ENCODE measurements at places on chromosomes 4 and X.
A peak's percentile ranks its signal among the peaks of the same experiment; 100 is the strongest.

DNA sequence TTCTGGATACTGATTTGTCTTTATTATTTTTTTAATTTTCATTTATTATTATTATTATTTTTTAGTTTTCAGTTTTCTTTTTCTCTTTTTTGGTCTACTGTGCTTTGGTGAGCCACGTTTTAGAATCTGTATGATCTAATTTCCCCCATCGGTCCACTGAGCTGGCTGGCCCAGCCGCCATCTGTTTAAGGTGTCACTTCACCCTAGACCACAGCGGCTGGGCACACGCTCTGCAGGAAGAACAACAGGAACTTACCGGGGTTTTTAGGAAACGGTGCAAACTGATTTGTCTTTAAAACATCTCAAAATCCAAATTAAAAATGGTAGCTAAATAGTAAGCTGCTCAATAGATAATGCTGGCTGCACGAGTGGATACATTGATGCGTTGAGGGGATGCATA, 48.8 kb upstream of the AMOT start:
- no peak for DNase-seq

GRCh38 chr4:32340591-32340990, 1620.4 kb downstream of the PCDH7 start:
- DNase-seq: no peak

GRCh38 chr4:30821275-30821674, 101.1 kb downstream of the PCDH7 start:
- DNase-seq: no peak

DNA sequence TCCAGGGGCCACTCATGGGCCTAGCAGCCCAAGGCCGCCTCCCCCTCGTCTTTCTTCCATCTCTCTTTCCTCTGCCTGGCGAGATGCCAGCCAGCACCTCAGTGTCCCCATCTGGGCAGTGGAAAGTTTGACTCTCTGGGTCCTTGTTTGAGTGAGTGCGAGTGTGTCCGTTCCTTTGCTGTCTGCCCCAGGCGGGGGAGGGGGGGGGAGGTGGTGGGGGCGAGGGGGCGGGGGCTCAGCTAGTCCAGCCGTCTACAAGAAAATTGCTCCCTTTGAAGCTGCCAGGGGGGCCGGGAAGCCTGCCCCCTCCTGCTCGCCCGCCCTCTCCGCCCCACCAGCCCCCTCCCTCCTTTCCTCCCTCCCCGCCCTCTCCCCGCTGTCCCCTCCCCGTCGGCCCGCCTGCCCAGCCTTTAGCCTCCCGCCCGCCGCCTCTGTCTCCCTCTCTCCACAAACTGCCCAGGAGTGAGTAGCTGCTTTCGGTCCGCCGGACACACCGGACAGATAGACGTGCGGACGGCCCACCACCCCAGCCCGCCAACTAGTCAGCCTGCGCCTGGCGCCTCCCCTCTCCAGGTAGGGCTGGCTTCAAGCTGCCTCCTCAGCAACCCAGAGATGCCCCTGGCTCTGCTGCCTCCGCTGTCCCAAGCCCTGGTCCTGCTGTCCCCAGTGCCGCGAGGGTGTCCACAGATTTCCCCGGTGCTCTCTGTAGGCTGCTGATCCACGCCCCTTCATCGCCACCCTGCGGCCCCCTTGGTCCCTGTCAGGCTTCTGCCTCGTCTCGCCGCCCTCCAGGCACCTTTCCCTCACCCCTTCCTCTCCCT, at the start of gene BGN:
Gene BGN, plus strand, starts transcription at position 440 of the 821 bp plus-strand sequence. CDS start 9,652 bp downstream, outside the sequence.
- DNase-seq: no peak

- DNase-seq: peak; percentile 56
Measured at GRCh38 chr4:3201718-3202702, 46.9 kb upstream of the MSANTD1 start.

GRCh38 chrX:129641469-129641868, 13.3 kb downstream of the APLN start:
- no peak for DNase-seq

GRCh38 chr4:19983072-19983471, 268.6 kb upstream of the SLIT2 start:
- DNase-seq: no peak

GRCh38 chrX:154040307-154040756, 20.6 kb upstream of the IRAK1 start:
- DNase-seq: no peak

GRCh38 chr4:150722908-150723362, 141.0 kb downstream of the MAB21L2 start:
- DNase-seq: no peak

- no peak for DNase-seq
Measured at GRCh38 chr4:25769251-25769650, 93.5 kb downstream of the SEL1L3 start.

GRCh38 chr4:74453037-74453635, 8.2 kb downstream of the AREG start:
- DNase-seq: no peak

GRCh38 chrX:151346931-151347543, 50.0 kb upstream of the VMA21 start:
- DNase-seq: no peak

DNA sequence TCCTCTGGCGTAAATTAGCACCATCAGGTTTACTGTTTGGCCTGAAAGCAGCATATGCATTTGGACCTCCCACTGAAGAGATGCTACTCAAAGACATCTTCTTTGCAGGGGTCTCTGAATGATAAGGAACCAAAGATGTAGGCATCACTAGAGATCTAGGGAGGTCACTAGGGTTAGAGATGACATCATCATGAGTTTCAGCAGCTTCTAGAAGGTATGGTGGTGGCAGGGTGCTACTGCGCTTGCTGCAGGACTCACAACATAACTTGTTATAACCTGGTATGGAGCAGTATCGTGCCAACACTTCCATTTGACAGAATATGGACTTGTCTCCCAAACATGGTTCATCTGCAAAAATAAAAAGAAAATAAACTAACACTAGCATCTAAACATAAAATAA, 251.6 kb downstream of the NPFFR2 start:
- no peak for DNase-seq

GRCh38 chr4:109877400-109877799, 29.5 kb downstream of the LRIT3 start:
- peak; percentile 5 for DNase-seq

DNA sequence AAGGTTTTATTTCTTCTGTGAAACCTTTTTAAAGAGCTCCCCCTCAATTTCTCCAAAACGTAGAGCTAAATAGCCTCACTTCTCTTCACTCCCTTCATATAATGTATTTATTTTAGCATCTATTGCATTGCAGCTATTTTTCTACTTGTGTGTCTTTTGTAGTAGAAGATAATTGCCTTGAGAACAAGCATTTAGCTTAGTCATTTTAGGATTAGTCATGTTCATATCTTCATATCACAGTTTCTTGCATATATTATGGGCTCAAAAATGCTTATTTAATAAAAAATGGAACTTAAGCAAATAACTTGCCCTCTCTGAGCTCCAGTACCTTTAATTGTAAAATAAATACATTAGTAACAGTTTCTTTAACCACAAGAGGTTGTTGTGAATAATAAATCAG, 72.1 kb upstream of the SPANXC start:
- DNase-seq: no peak

DNA sequence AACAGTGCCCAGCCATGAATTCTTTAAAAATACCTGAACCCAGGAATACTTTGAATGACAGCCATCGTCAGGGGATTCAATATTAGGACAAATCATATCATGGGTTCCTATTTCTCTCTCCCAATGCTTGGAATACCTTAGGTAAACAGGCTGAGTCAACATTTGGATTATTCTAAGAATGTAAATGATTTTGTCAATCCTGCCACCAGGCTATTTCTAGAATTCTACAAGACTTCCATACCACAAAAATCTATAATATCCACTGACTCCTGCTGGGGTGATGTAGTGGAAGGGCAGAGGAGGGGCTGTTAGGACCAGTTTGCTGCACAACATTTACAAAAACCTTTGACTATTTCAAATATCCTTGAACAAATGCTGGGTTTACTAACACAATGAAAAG, 65.2 kb downstream of the IGFBP7 start:
- DNase-seq: no peak

DNA sequence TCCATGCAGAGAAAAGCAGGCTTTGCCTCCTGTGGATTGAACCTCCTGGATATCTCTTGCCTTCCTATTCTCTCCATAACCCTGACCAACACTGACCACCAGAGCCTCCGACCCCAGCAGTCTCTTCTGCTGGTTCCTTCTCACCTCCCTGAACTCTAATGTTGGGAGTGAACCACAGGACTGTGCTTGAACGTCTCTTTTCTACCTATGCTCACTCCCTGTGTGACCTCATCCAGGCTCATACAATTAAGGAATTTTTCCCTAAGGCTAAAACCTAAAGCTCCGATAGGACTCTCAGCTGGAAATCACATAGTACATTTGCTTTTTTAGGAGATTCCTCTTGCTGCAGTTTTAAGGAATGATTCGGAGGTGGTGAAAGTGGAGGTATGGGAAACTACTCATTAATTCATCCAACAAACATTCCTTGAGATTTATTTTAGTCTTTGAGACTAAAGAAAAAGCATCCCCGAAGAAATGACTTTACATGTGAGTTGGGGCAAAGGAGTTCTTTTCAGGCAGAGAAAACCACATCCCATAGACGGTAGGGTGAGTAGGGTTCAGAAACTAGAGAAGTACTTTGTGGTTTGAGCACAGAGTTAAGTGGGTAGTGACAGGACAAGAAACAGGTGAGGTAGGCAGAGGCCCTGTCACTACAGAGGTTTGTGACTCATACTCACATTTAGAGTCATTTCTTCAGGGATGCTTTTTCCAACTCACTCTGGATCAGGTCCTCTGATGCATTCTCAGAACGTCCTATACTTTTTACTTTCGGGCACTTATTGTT, 30.8 kb downstream of the NDNF start:
- peak; percentile 16 for DNase-seq

DNA sequence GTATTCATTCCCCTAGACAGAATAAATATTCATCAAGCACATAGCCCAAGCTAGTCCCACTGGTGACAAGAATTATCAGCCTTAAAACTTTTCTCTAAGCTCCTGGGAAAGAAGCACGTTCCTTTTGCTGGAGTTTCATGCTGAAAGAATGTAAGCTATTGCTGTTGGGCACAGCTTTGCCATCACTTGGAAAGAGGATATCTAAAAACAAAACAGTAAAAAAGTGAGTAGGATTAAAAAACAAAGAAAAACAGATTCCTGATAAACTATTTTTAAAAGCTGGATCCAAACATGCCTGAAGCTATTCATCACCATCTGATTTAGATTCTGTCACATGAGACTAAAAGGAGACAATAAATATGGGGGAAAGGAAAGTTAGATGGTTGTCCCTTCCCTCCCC, 176.8 kb downstream of the SCFD2 start:
- no peak for DNase-seq
